ENCODE measurements at places on chromosomes 4 and X. TPM values are rescaled to one million over a fixed set of nuclear protein-coding genes. Genes with fewer than 3 reads are reported as not detected.

DNA sequence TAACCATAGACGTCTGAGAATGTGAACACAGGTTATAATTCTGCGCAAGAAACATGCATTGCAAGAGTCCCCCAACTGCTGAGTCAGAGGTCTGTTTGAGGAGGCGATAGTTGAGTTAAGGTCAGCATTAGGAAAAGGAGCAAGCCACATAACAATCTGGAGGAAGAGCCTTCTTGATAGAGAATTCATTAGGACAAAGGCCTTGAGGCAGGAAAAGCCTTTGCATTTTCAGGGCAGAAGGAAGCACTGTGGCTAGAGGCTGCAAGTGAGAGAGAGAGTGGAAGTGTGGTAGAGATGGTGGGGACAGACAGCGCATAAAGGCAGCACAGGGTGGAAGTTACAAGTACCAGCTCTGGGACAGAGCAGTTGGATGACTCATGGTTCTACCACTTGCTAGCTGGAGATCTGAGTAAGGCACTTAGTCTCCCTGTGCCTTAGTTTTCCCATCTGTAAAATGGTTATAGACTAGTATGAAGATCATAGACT is 125.8 kb upstream of the LNX1 start:
- no peak for DNase-seq
- no peaks in the 10 kb centered on the region for H3K36me3 ChIP-seq
- H3K4me1 ChIP-seq = no peaks in the 10 kb centered on the region
- H3K27ac ChIP-seq = no peak overlapping the region
- no peak overlapping the region for H3K4me3 ChIP-seq

GRCh38 chr4:26786916-26787315 is 73.7 kb upstream of the STIM2 start:
- H3K27ac ChIP-seq = no peak overlapping the region
- no peak for DNase-seq
- no peak overlapping the region for H3K4me3 ChIP-seq
- H3K27me3 ChIP-seq = no peaks in the 10 kb centered on the region
- H3K4me1 ChIP-seq = peaks cover 11% of the 10 kb centered on the region
- H3K36me3 ChIP-seq = no peaks in the 10 kb centered on the region

DNA sequence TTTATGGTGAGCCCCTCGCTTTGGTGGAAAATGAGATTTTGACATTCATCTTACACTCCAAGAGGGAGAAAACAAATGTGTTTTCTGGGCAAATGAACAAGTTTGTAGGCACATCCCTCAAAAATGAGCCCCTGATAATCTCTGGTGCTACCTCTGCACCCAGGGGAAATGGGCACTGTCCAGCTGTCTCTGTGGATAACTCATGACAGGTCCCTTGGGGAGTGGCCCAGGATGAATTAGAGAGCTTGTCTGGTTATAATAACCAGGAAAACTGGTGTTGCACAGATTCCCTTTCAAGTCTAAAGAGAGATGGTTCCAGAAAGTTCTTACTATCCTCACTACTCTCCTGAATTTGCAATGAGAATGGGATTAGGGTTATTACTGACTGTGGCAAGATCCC is 7.5 kb downstream of the RASL11B start:
- no peaks in the 10 kb centered on the region for H3K36me3 ChIP-seq
- no peak overlapping the region for H3K27ac ChIP-seq
- H3K27me3 ChIP-seq = no peaks in the 10 kb centered on the region

DNA sequence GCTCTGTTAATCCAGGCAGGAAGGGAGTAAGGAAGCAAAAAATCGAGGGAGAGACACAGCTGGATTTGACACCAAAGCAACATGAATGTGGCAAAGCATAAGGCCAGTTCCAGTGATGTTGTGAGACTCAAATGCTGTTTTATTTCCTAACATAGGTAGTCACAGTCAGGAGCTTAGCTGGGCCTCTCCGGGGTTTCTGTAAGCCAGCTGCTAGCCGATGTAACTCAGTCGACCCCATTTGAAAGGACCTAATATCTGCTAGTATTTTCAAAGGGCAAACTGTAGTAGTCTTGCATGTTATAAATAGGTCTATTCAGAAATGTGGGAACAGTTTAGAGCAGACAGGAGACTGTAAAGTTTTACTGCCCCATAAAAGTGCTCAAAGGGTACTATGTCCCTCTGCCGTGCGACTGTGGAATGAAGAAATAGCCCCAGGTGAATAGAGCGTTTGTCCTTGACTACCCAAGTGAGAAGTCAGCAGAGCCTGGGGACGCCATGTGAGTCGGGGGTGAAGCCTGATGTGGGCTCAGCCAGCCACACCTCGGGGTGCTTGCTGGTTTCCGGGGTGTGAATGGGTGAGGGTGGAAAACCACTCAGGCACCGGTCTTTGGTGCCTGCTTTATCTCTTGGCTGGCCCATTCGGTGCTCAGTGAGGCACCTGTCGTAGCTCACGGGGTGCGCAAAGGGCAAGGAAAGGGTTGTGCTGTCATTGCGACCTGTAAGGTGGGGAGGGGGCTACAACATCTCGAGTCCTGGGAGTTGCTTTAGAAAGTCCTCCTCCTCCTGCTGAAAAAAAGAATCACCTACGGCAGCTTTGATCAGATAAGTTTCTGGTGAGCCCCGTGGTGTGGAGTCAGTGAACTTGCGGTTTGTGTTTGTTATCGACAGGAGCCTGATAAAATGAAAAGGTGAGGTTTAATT is 745 bp downstream of the TRIM2 start:
- H3K4me3 ChIP-seq = peak overlapping the region; percentile 32
- no peaks in the 10 kb centered on the region for H3K36me3 ChIP-seq
- H3K27me3 ChIP-seq = peaks cover 31% of the 10 kb centered on the region
- peak; percentile 26 for DNase-seq
- H3K4me1 ChIP-seq = peaks cover 36% of the 10 kb centered on the region

DNA sequence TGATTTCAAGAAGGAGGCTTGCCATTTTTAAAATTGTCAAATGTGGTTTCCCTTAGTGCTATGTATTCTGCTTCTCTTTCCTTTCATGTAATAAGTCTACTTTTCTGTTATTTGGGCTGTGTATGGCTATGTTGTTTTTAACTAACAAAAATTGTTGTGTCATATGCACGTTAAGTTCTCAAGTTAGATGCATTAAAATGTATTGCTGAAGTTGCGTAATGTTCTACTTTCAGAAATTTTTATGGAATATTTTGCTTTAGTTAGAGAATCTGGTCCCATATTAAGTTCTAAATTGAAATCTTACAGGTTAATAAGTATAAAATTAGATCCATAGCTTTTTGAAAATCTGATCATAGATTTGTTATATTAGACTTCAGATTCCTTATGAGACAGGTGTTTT is 133.2 kb downstream of the TLL1 start:
- H3K27ac ChIP-seq = no peak overlapping the region
- H3K36me3 ChIP-seq = no peaks in the 10 kb centered on the region
- no peaks in the 10 kb centered on the region for H3K4me1 ChIP-seq

DNA sequence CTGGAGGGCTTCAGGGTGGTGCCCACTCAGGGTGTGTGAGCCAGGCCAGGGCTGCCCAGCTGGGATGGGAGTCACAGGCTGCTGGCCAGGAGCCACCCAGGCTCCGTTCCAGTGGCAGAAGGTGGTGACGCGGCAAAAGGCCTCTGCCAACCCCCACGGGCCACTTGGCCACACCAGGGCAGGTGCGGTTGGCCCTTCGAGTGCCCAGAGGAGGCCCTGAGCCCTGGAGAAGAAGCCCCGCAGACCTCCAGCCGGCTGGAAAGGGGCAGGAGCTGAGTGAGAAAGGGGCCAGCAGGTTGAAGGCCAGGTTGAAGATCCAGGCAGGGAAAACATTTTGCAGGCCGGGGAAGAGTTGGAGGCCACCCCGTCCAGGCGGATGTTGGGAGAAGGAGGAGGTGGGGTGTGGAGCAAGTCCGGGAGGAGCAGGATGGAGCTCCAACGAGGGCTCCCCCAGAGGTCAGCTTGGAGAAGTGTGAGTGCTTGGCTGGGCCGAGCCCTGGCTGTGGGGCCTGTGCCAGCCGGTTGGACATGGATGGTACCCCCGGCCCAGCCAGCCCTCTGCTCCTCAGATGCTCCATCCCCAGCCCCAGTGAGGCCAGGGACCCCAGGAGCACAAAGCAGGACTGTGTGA is 2.8 kb upstream of the CPLX1 start:
- peaks cover 7% of the 10 kb centered on the region for H3K4me1 ChIP-seq
- peak; percentile 45 for DNase-seq
- no peaks in the 10 kb centered on the region for H3K36me3 ChIP-seq
- H3K4me3 ChIP-seq = no peak overlapping the region

DNA sequence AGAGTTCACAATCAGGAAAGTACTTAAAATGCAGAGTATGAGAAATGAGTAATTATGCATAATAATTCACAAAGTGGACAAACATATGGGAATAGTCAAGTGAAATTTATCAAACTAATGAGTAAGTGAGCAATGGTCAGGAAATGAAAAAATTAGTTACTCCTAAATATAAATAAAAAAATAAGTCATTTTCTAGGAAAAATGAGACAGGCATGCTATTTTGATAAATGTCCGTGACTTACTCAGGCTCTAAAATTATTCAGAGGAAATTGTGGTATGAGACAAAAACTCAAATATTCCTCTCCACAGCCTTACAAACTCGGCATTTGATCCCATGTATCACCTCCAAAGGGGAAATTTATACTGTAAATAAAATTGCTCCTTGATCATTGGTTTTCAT is 181.2 kb downstream of the COX18 start:
- no peak overlapping the region for H3K27ac ChIP-seq
- no peaks in the 10 kb centered on the region for H3K36me3 ChIP-seq
- no peaks in the 10 kb centered on the region for H3K27me3 ChIP-seq
- DNase-seq = no peak

DNA sequence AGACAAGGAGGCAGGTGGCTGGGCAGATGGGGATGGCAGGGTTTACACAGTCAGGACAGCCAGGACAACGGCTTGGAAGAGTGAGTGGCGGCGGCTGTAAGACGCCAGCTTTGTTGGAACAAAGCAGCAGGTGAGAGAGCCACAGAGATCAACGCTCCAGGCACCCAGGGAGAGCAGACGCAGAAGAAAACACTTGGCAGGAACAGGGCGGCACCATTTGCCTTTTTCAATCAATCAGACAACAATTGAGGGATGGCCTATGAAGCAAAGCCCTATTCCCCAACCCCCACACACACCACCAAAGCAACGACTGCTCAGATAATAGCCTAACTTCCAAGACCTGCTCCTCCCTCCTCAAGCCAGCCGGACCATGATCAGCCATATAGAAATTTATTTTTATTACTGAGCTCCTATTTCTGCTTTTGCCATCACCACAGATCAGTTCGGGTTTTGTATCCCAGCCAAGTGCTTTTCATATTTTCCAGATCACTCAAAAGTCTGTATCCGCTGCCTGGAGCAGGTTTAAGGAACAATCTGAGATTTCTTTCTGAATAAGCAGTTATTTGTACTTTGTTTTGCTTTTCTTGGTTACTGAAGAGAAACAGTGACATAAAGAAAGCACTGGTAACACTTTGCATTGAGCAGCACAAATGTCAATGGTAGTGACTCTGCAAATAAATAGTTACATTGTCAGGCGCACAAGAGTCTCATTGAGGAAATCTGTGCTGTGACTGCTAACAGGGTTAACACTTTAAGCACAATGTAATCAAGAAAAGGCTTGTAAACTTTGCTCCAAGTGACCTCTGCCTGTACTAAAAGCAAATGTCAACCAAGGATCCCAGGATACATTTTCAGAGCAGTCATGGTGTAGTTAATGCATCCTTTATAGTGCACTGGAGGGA is 81.8 kb upstream of the RBPJ start:
- H3K36me3 ChIP-seq = no peaks in the 10 kb centered on the region
- peak overlapping the region; percentile 56 for H3K27ac ChIP-seq
- peak overlapping the region; percentile 23 for H3K4me3 ChIP-seq
- H3K4me1 ChIP-seq = peaks cover 22% of the 10 kb centered on the region
- DNase-seq = peak; percentile 91

DNA sequence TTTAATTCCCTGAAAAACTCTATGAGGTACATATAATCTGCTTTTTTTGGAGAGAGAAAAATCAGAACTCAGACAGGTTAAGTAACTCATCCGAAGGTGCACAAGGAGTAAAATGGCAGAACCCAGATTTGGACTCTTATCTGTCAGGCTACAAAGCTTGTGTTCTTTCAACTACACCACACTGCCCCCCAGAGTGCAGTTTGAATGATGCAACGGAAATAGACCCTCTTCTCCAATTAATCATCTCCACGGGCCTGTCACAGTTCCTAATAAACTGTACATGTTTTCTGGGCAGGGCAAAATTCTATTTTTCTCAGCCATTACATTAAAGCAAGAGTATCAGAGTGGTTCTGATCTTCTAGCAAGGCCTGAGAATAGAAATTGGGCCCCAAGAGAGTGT is 35.3 kb upstream of the DCX start:
- no peaks in the 10 kb centered on the region for H3K36me3 ChIP-seq
- no peak overlapping the region for H3K27ac ChIP-seq
- H3K4me3 ChIP-seq = no peak overlapping the region
- DNase-seq = peak; percentile 81
- no peaks in the 10 kb centered on the region for H3K27me3 ChIP-seq

The HMX1 gene
- 0.19 TPM for total RNA-seq

DNA sequence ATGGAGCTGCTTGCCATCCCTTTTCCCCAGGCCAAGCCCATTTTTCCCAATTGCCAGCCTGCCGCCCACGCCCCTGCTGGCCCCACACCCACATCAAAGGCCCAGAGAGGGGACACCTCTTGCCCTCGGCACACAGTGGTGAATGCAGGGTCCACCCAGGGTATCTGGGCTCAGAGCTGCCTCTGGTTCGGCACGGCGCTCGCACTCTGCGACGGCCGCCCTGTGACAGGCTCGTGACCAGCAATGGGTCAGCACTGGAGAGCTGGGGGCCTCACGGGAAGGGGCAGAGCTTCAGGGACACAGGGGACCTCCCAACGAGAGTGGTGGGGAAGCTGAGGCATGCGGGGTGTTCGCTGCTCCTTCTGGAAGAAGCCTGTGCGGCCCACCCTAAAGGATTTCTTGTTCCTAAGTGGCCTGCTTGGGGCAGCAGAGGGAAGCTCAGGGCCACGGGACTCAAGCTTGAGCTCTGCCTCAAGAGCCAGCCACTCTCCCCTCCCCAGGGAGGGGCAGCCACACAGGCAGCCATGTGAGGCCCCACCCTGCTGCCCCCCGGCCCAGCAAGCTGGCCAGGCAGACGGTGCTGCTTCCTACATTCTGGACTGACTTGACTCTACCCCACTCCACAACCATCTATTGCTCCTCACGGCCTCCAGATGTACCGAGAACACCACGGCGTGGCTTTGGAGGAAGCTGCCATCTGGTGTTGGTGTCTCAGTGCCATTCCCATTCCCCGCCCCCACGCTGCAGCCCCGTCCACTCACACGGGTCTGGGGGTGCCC is 73.7 kb downstream of the ABLIM2 start:
- no peak for DNase-seq
- no peaks in the 10 kb centered on the region for H3K27me3 ChIP-seq
- no peaks in the 10 kb centered on the region for H3K36me3 ChIP-seq
- H3K4me1 ChIP-seq = peaks cover 18% of the 10 kb centered on the region
- no peak overlapping the region for H3K27ac ChIP-seq

The SH3BGRL gene
- 79.8 TPM for total RNA-seq

The ARL9 gene
- 0.45 TPM for total RNA-seq

Data from neural progenitor cell (in vitro differentiated cells).